CD4-positive, alpha-beta T cell treated with Interleukin-6 for 4 hours (primary cell): ENCODE measurements at places on chromosomes 16 and 17.

DNA sequence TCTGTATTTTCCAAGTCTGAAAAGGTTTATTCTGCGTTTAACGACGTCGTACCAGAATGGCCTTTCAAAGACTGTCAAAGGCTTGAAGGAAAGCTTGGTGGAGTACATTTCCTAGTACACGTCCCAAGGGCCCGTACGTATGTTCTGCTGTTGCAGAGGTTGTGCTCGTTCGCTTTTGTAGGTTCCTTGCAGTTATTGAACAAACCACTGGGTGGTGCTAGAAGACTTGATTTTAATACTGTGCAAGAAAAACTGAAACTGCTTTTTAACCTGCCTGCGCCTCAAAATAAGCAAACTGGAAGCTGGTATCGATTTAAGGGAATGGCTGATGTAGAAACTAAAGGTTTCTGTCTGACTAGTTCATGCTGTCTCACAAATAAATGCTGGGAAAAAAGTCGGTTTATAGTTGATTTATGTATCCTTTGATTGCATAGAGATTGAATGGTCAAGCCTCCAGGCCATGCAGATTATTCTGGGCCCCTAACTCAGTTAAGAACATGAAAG lies 54.6 kb downstream of the USP10 start:
- DNase-seq: peak; percentile 79

DNA sequence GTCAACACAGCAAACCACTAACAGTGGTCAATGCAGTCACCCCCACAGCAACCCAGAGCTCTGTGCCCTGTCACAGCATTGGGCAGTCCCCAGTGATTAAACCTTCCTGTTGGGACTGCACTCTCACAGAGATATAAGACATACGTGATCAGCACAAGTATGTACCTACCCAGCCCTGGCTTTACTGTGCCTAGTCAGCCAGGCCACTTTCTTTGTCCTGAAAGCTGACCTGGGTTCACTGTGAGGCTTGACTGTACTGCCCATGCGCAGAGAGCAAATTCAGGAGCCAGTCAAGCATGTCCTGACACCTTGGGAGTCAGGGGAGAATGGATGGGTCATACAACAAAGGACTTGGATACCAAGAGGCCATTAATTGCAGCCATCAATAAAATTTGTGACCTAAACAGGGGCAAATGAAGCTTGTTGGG lies 10.9 kb upstream of the TMEM170A start:
- DNase-seq: no peak

- peak; percentile 91 for DNase-seq
These were observed 795 bp downstream of the CYB5D2 start for GRCh38 chr17:4143563-4144421.

DNA sequence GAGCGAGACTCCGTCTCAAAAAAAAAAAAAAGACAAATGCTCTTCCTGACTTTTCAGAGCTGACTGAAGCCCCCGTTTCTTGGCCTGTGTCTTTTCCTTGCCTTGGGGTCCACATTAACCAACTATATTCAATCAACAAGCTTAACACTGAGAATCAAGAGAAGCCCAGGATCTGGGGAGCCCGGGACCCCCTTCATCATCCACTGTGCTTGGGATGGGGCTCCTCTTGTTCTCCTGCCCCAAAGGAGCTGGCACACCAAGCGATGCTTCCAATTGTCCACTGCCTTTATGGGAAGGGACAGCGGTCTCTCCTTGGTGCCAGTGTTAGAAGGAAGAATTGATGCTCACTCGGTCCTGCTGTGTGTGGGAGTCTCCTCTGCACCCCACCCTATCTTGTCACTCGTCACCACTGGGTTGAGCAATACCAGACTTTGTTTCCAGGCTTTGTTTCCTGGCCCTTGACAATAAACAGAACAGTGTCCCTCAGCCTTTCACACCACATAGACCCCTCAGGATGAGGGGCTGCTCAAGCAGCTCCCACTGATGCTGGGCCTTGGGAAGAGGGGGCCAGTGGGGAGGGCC lies 146.7 kb downstream of the KCNJ12 start:
- DNase-seq: no peak

- no peak for DNase-seq
These were observed 77.0 kb downstream of the METRNL start for GRCh38 chr17:83156408-83156807.

DNA sequence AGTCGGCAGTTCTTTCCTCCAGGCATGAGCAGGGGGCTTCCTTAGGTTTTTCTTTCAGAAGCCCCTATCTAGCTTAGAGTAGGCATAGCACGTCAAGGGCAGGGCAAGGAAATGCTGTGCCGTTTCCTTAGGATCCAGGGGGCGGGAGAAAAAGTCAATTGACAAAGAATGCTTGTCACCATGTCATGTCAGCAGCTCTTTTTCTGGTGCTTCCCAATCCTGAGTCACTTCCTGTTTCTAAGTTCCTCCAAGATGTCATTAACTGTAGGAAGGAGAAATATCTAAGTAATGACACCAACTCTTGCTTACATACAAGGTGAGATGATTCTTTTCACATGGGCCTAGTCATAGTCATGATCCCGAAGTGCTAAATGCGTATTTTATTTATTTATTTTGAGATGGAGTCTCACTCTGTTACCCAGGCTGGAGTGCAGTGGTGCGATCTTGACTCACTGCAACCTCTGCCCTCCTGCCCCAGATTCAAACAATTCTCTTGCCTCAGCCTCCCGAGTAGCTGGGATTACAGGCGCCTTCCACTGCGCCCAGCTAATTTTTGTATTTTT lies 35.2 kb downstream of the GJC1 start:
- DNase-seq: no peak

- no peak for DNase-seq
These were observed 5.6 kb downstream of the RUNDC3A start for GRCh38 chr17:44314031-44314430.

DNA sequence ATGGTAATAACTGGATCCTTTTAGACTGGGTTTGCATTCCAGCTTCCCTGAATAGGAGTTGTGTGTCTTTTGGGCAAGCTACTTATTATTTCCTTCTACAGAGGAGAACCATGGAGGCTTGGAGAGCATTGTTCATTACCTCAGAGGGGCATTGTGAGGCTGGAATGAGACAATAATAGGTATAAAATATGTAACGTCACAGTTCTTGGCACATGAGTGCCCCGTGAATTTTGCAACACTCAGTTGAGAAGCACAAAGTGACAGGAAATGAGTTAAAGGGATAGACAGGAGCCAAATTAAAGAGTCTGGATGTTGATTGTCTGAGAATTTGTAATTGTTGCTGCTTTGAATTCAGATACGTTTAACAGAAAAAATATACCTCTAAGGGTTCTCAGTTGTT lies 92.2 kb downstream of the CDH8 start:
- no peak for DNase-seq

- no peak for DNase-seq
These were observed 47.6 kb downstream of the ABCA9 start for GRCh38 chr17:69012895-69013805.

DNA sequence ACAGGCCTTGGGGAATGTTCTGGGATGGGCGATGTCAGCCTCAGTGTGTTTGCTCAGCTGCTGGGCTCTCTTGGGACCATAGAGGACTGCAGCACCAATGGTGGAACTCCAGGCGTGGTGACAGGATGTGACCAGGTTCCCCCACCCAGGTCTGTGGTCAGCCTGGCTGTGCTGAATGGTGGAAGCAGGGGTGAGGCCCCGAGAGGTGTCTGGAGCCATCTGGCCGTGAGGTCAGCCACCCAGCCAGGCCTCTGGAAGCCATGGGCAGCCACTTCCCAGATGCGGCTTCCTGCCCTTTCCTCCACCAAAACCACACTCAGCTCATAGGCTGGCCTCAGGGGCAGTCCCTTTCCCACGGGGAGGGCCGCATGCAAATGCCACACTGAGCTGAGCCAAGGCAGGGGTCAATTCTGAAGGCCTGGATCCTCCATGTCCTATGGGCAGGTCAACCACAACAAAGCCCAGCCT lies 7.8 kb upstream of the MAPK7 start:
- no peak for DNase-seq

DNA sequence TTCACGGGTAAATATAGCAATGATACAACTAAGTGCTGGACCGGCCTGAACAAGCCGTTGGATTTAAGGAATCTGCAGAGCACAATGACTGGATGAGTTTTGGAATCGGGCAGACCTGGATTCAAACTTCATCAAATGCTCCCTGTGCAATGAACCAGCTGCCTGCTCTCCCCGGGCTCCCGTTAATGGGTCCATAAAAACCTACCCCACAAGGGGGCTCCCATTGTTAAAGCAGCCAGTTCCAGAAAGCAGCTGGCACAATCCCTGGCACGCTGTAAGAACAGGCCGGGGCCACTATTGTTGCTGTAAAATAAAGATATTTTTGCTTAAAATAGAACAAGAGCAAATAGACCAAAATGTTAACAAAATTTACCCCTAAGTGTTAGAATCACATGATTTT lies 131.9 kb downstream of the C16orf95 start:
- DNase-seq: no peak

DNA sequence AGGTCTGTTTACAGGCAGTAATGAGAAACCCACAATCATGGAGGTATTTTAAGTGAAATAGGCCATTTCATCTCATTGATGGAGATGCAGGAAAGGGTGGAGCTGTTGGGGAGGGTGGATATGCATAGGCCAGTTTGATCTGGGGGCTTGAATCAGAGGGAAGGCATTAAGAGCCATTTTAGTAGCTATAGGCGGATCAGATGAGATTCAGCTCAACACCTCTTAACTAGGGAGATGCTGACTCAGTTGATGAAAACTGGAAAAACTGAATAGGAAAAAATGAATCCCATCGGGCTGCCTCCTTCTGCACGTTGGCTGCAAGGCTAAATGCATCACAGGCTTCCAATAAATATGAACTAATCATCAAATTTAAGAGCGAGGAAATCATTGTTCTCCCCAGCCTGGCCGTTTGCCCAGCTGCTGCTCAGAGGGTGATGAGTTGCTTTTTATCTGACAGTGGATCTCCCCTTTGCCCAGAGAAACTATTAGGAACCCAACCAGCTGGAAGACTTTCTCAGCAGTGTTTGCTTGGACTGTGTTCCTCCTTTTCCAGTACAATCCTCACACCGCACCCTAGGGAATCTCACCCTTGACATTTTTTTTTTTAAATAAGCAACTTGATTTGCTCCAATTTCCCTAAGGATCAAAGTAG lies 149.6 kb downstream of the SOX9 start:
- no peak for DNase-seq

- no peak for DNase-seq
These were observed 2.0 kb upstream of the GRIN2C start for GRCh38 chr17:74861662-74862107.

GRCh38 chr17:37609170-37610040 lies at the start of gene SYNRG:
SYNRG (minus strand) TSS chr17:37609418; CDS start chr17:37609355, 63 bp downstream.
- peak; percentile 96 for DNase-seq
